ENCODE measurements at places on chromosomes 3 and 15.

GRCh38 chr3:39205131-39205530, 12.7 kb upstream of the XIRP1 start:
- no peak for DNase-seq

DNA sequence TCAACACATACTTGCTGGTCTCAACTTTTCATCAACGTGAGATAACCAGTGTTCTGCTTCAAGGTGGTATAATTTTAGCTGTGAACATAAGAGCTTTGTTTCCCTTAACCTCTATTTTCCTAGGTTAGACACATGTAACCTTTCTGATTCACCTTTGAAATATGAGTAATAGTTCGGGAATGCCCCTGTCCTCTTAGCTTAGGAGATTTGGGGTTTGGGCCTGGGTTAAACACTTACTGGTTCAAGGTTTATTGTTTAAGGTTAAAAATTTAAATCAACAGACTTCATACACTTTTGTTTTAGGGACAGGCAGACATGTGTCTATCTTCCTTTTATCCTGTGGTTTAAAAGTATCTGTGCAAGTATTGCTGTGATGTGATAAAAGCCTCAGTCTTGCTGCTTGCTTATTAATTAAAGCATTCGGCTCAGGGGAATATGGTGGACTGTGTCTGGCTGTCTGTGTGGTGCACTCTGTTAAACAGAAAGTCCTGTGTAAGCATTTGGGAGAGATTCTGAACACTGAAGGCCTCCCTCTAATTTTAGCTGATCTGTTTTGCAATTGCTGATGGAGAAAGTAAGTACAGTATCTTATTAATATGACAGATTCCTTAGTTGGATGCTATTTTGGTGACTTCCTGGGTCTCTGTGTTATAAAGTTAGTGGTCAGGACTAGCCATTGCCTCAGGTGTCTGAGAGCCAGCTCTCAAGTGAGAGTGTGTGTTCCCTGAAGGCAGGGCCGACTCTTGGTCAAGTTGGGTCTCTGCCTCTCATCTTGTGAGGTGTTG, 81.8 kb downstream of the USP13 start:
- DNase-seq, result no peak

DNA sequence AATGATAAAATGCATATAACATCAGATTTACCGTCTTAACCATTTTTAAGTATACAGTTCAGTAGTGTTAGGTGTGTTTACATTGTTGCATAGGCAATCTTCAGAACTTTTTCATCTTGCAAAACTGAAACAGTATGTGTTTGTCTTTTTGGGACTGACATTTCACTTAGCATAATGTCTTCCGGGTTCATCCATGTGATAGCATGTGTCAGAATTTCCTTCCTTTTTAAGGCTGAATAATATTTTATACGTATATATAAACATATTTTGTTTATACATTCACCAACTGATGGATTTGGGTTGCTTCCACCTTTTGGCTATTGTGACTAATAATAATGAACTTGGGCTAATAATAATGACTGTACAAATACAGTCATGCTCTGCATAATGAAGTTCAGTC, 3.0 kb downstream of the PARP15 start:
- DNase-seq, result no peak

DNA sequence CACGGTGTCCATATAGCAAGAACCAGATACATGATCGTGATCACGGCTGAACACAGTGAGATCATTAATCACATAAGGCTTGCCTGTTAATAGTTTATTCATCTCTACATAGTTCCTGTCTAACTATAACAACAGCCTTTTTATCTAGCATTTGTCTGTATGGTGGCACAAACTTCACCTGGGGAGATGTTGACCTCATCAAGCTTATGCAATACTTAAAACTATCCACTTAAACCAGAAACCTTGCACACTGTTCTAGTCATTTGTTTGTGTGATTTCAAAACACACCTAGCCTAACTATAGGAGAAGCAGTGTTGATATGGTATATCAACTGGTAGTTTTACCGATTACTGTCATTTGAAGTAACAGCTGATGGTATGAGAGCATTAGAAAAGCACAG, 124.8 kb downstream of the VPS13C start:
- DNase-seq, result no peak

DNA sequence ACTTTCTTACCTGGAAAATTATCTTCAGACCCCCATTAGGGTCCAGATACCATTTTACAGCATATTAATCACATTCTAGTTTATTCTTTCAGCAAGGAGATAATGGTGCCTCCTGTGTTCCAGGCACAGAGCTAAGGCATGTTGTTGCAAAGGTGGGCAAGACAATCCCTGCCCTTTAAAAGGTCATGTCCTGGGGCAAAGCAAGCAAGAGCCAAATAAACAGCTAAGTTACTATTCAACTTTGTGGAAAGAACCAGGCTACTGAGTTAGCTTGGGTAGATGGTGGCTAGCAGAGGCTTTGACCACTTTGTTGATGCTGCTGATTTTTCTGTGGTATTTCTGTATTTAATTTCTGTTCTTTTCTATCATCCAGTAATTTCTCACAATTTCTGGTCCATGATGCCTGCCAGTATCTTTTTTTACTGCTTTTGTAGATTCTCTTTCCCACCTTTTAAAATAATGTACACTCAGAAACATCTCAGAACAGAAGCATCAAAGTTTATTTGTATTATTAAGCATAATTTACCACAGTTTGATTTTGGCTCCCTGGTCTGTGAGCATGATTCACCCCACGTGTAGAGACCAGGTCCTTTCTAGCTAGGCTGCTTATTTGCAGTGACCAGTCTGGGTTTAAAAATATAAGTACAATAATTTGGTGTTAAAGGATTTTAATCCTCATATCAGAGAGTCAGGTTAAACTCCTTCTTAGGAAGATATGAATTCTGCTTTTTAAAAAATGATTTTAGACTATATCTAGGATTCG, 71.5 kb downstream of the LRRC28 start:
- DNase-seq, result no peak

- no peak for DNase-seq
Observed at GRCh38 chr3:119774444-119774843, 7.5 kb upstream of the NR1I2 start.

- DNase-seq, result no peak
Observed at GRCh38 chr3:190073264-190074008, 47.3 kb downstream of the P3H2 start.

GRCh38 chr15:78072080-78072892, 5.2 kb downstream of the TBC1D2B start:
- no peak for DNase-seq

GRCh38 chr3:189841473-189842205, 210.4 kb downstream of the TP63 start:
- no peak for DNase-seq
